NCI-H226 (cell line): ENCODE measurements at places on chromosomes 7 and 10.

DNA sequence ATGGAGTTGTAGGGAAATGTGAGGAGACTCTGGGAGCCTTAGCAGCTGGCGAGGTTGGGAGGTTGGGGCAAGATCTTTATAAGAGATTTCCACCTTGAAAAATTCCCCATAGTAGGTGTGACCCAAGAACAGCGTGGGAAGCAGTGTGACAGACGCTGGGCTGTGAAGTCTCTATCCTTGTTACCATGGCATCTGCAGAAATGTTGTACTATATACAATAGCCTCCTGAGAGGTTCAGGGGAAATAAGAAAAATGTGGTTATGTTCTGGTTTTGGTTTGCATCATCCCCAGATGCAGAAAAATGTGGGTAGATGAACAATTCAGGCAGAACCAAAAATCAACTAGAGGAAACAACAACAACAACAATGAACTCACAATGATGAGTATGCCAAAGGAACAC, 498.6 kb downstream of the SH2D4B start:
- no peak for DNase-seq

DNA sequence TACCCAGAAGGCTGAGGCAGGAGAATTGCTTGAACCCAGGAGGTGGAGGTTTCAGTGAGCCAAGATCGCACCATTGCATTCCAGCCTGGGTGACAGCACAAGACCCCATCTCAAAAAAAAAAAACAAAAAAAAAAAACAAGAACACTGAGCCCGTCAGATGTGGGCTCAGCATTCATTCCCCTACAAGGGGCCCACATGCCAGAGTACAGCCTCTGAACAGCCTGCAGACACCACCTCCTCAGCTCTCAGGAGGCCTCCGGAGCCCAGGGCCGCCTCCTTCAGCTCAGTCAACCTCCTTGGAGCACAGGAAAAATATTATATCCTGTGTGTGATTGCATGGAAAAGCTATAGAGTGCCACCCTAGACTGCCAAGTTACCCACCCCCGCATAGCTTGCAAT, 112.3 kb downstream of the ABLIM1 start:
- DNase-seq: no peak

DNA sequence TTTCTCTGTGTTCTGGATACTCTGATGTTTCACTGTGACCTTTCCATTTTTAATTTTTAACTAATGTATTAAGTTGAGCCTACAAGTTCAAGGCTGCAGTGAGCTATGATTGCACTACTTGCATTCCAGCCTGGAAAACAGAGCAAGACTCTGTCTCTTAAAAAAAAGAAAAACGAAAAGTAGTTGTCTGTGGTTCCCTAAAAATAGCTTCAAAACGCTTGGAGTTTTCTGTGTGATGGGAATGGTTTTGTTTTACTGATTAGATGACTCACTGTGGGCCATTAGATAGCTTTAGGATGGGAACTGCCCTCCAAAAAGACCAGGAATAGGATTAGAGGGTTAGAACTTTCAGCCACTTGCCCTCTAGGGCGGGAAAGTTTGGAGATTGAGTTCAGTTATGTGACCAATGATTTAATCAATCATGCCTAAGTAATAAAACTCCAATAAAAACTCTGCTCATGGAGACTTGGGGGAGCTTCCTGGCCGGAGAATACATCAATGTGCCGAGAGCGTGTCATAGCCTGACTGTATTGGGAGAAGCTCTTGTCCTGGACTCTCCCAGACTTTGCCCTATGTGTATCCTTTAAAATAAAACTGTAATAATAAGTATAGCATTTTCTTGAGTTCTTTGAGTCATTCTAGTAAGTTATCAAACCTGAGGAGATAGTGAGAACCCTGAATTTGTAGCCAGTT, 147.1 kb downstream of the LYZL1 start:
- no peak for DNase-seq

DNA sequence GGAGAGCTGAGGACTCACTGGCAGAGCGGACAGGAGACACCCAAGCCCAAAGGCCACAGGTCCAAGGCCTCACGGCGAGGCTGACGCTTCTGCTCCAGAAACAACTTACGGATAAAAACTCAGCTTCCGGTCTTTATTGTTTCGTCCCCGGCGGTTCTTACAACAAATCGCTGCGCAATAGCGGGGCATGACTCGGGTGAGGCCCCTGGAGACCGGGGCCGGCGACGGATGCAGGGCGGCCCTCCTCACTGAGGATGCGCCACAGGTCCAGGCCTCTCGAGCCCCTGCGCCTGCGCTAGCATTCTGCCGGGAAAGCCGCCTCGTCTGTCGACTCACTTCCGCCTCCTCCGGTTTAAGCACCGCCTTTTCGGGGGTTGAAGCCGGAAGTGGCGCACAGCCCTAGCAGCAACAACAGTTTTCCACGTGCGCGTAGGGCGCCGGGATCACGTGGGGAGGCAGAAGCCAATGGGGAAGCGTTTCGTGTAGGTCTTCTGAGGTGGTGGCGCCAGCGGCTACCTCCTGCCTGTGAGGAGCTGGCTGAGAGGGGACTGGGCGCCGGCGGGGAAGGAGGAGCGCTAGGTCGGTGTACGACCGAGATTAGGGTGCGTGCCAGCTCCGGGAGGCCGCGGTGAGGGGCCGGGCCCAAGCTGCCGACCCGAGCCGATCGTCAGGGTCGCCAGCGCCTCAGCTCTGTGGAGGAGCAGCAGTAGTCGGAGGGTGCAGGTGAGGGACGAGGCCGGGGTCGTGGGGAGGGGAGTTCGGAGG, at the start of the genes DNAJB9 and THAP5:
TSS of gene DNAJB9 (plus strand) at position 494 of the 765 bp plus-strand sequence. CDS start 1,853 bp downstream, outside the sequence.
TSS of gene THAP5 (minus strand) at position 326 of the 765 bp plus-strand sequence. CDS start at position 189, 137 bp downstream.
- DNase-seq: peak; percentile 99

DNA sequence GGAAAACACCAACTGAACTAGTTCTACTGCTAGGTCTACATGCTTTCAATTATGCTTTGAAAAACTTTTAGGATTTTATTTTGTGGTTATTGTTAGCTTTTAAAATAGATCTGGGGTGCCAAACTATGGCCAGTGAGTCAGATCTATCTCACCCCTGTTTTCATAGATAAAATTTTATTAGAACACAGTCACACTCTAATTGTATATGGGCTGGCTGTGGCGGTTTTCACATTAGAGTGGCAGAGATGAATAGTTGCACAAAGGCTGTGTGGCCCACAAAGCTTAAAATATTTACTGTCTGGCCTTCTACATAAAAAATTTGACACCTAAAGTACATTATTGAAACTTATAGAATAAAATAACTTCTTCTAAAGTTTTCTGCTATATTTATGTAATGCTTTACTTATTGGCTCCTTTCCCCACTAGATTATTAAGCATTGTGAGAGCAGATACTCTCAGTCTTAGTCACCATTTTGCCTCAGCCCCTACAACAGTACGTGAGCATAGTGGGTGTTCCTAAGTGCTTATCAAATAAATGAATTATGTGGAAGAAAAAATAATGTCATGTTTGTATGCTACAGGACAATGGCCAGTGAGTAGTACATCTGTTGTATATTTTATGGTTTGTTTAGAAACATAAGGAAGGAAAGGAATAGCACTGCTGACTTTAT, 5.4 kb upstream of the SUV39H2 start:
- DNase-seq: peak; percentile 81

- DNase-seq: no peak
These were observed 30.6 kb upstream of the GALNTL5 start for GRCh38 chr7:151925446-151926335.

GRCh38 chr10:19719284-19719683, 96.9 kb upstream of the PLXDC2 start:
- no peak for DNase-seq

DNA sequence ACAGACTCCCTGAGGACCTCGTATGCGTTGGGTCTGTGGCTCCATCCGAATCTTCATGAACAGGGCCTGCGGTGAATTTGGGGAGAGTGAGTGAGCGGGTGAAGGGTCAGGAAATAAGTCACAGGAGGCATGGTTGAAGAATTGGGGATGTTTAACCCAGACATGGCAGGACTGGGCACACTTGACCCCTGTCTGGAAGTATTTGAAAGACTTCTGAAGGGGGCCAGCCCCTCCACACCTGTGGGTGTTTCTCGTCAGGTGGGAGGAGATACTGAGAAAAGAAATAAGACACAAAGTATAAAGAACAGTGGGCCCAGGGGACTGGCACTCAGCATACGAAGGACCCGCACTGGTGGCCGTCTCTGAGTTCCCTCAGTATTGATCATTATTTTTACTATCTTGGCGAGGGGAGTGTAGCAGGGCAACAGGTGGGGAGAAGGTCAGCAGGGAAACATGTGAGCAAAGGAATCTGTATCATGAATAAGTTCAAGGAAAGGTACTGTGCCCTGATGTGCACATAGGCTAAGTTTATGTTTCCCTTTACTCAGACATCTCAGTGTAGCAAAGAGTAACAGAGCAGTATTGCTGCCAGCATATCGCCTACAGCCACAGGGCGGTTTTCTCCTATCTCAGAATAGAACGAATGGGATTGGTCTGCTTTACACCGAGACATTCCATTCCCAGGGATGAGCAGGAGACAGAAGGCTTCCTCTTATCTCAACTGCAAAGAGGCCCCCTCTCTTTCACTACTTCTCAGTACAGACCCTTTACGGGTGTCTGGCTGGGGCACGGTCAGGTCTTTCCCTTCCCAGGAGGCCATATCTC, 38.2 kb upstream of the PFKFB3 start:
- no peak for DNase-seq

GRCh38 chr10:114917927-114918672, 19.9 kb upstream of the TRUB1 start:
- peak; percentile 83 for DNase-seq

GRCh38 chr7:100847360-100847759, 5.2 kb upstream of the SLC12A9 start:
- DNase-seq: no peak

DNA sequence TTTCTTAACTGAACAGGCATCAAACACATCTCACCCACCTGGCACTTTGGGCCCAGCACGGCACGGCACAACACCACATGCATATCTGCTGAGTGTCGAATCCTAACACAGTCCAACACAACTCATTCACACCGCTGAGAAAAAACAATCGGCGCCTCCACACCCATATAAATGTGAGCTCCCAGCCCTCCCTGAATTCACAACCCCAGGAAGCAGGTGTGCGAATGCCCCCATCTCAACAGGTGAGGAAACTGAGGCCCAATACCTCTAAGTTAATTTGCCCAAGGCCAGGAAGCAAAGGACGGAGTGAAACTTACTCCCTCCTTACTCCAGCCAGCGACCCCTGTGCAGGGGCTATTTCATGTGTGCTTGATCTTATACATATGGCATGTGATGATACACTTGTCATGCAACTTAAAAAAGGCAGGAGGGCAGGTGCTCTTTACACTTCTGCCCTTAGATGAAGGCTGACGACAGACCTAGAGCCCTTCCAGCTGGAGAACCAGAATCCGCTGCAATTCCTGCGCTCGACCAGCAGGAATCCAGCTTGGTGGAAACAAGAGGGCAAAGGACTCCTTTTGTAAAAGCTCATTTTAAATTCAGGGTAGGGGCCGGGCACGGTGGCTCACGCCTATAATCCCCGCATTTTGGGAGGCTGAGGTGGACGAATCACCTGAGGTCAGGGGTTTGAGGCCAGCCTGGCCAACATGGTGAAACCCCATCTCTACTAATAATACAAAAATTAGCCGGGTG, 116.0 kb downstream of the LARP4B start:
- DNase-seq: no peak

DNA sequence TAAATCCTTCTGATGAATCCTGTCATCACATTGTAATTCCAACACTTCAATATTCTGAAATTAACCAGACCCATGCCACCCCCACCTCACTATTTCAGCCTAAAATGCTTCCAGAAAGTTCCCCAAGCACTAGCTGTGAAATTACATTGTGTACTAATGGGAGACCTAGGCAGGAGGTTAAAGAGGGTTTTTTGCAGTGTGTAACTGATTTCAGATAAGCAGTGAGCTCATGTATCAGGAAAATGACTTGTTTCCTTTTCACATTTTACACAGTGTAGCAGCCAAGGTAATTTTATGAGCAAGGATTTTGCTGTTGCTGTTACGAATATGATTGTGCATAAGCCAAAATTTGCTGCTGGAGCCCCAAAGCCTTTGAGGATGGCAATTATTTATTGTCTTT, 129.0 kb downstream of the INHBA start:
- peak; percentile 62 for DNase-seq

DNA sequence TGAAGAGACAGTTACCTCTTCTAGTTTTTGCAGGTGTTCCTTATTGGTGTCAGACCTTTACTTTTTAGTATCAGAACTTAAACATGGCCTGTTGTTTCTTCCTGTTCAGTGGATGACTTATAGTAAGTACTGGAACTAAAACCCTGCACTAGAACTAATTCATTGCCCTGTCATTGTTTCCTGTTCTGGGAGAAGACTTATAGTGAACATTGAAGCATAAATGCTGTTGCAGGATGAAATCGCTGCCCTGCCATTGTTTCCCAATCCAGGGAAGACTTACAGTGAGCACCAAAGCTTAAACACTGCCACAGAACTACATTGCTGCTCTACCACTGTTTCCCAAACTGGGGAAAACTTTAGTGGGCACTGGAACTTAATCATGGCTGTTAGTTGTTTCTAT, 13.1 kb downstream of the IPMK start:
- no peak for DNase-seq
